AML-193 (cell line): ENCODE measurements at places on chromosomes 3 and 15.

DNA sequence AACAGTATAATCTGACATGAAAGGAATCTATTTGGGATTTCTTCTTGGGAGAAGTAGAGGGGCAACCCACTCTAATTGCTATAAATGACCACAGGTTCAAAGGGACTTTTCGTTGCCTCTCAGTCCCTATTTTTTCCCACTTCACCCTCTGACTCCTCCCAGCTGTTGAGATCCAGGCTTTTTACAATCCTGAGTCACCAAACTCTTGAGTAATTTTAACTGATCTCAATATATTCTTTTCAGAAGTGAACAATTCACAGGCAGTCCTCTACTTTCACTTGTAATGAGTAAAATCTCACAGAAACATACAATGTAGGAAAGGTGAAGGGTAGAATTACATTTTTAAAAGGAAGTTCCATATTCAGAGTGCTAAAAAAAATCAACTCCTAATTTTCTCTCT, 44.6 kb downstream of the EIF4E3 start:
- DNase-seq: no peak

GRCh38 chr15:52790941-52791751, 1.0 kb upstream of the ONECUT1 start:
- DNase-seq: no peak

DNA sequence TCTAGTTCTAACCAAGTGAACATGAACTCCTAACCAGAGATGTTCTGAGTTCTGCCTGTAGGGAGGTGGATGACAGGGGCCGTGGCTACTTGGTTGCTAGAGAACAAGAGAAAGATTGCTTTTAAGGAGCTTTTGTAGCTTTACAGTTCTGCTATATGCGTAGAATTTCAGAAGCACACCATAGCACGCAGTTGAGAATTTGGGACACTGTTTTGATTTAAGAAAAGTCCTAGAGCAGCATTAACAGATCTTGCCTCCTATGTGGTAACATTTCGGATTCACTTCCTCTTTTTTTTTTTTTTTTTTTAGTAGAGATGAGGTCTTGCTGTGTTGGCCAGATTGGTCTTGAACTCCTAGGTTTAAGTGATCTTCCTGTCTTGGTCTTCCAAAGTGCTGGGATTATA, 181.7 kb downstream of the TCF12 start:
- DNase-seq: peak; percentile 30

- DNase-seq: no peak
Measured at GRCh38 chr3:5347486-5347885, 160.0 kb downstream of the EDEM1 start.

- DNase-seq: no peak
Measured at GRCh38 chr15:39598958-39599845, 18.3 kb downstream of the THBS1 start.

DNA sequence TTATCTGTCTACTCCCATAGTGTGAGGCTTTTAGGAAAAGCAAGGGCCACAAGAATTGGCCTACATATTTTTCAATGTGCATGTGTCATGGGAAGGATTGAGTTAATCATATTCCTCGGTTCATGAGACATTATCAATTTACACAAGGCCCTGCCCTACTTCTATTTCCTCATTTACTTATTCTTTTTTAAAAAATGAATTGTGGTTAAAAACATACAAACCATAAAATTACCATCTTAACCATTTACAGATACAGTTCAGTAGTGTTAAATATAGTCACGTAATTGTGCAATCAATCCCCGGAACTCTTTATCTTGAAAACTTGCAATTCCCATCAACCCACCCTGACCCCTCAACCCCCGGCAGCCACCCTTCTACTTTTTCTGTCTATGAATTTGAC, 284.0 kb upstream of the GADL1 start:
- no peak for DNase-seq

DNA sequence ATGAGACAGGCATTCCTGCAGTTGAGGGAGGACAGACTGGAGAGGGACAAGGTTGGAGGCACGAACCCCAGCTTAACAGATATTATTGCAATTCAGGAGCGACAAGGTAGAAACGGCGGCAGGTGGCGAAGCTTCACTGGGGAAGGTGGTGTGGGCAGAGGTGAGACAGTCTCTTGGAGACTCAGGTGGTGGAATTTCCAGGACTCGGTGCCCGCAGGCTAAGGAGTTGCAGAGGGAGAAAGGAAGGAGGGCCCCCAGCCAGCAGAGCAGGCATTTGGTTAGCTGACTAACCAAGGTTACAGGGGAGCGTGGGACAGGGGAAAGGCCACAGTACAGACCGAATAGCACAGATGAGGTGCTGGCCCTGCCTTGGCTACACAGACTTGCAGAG, 3.0 kb downstream of the FAM174B start:
- no peak for DNase-seq

- peak; percentile 99 for DNase-seq
Measured at GRCh38 chr3:13012221-13012691, 61.0 kb downstream of the IQSEC1 start.

DNA sequence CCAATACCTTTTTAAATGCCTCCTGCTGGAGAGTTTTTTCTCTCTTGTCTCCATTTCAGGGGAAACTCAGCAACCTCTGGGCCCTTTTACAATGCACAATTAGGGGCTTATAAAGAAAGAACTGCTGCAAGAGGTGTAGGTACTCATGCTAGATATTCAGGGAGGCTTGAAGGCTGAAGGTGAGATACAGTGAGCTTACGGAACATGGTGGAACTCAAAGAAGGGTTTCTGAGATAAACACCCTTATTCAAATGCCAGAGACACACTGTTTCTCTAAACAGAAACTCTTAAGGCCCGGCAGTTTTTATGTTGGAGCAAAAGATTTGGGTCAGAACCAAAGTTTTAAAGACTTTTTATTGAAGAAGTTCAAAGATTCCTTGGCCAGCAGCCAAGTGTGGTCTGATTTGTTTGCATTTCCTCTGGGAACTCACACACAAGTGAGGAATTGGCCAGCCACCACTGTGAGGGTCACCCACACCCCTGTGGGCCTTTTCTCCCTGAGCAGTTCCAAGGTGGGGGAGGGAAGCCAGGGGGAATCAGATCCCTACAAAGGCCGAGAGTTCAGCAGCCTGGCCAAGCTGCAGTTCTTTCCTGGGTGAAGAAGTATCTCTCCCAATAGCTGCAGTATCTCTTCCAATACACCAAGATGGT, 47.8 kb downstream of the TNFAIP8L3 start:
- no peak for DNase-seq

- DNase-seq: no peak
Measured at GRCh38 chr3:15520804-15521572, 518 bp downstream of the COLQ start.

- DNase-seq: peak; percentile 99
Measured at GRCh38 chr15:63246691-63247469, 30.5 kb upstream of the APH1B start.

GRCh38 chr15:60695713-60696522, 217.0 kb upstream of the ICE2 start:
- DNase-seq: no peak

- DNase-seq: no peak
Measured at GRCh38 chr3:176005564-176005963, 1146.4 kb downstream of the NAALADL2 start.

DNA sequence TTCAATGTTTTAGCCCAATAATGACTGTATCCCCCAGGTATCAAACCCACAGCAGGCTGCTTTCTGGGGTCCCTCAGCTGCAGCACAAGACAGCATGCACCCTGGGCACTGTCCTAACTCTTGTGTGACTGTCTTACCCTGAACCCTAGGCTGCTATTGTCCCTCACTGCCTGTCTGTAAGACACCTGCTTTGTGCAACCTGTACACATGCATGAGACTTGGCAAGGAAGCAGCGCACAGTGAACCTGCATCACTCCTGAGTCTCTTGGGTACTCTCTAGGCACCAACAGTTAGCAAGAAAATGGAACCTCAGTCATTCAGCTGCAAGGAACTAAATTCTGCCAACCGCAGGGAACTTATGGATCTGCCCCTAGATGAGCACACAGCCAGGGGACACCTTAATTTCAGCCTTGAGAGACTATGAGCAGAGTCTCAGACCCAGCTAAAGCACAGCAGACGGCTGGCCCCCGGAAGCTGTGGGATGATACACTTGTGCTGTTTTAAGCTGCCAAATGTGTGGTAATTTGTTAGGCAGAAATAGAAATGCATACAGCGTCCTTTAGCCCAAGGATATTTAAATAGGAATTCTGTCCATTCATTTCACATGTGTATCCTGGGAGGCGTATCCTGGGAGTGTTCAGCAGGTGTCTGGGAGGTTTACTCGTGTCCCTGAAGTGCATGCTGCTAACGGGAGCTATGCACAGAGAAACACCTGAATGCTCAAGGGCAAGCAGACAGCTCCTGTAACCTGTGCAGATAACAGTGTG, 223.8 kb downstream of the KLF13 start:
- DNase-seq: no peak

DNA sequence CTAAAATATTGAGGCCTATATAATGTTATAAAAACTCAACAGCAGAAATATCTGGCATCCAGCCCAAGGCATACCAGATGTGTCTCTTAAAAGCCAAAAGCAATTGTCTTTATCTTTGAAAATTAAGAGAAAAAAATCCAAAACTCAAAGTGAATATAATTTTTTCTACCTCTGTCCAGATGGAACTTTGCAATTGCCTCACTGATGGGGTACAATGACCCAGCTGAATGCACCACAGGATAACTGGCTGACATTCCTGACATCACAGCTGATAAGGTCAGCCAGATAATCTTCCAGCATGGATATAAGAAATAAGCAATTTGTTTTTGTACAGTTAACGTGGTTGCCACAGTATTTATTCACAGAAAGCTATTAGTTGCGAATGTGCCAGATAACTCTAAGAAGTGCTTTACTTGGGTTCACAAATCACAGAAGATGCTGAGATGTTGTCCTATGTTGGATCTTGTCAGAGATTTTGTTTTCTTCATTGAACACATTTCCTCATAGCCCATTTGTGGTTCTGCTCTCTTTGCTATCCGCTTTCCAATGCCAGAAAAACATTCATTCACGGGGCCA, 566.9 kb upstream of the CCDC54 start:
- no peak for DNase-seq

- no peak for DNase-seq
Measured at GRCh38 chr3:13300546-13301285, 119.4 kb downstream of the NUP210 start.

DNA sequence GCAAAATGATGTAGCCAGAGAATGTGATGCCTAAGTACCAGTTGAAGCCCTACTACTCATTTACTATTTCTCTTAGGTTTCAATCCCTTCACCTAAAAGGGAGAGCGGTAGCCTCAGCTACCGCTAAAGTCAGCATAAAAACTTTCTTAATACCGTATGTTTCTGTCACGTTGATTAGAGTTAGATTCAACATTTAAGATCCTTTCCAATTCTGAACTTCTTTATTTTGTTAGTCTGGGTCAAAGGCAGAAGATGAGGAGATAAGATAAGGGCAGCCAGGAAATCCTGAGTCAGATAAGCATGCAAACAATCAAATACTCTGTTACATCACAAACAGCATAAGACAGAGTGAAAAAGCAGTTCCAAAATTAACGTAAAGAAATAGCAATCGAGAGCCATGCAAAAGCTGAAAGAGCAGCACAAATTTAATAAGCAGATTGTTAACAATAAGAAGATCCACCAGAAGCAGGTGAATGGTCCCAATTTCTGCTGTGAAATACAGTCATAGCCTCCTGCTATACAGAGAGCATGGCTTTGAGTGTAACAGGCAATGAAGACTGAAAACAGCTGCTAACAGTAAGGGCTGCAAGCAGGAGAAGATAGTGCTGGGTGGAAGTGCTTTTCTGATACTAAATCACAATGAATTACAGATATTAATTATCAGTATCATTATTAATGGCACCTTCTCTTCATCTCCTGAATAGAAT, 3.0 kb downstream of the TMEM207 start:
- no peak for DNase-seq

GRCh38 chr3:101890716-101891115, 41.4 kb downstream of the NFKBIZ start:
- no peak for DNase-seq
